ENCODE measurements at places on chromosomes 2 and 18. TPM values are rescaled to one million over a fixed set of nuclear protein-coding genes. Genes with fewer than 3 reads are reported as not detected.

The IFIH1 gene
- 10.3 TPM for total RNA-seq

The SAG gene
- total RNA-seq, result not detected

The SS18 gene
- total RNA-seq, result 56.9 TPM

The NOTO gene
- not detected for total RNA-seq

The MRPS9 gene
- total RNA-seq, result 21.2 TPM

The CYP27C1 gene
- 1.8 TPM for total RNA-seq

The RAPH1 gene
- total RNA-seq, result 27.7 TPM

The PLB1 gene
- total RNA-seq, result 1.6 TPM

The THSD7B gene
- total RNA-seq, result 0.88 TPM

The KCNG2 gene
- total RNA-seq, result 0.20 TPM

The TRIM43 gene
- not detected for total RNA-seq

The CYP20A1 gene
- total RNA-seq, result 11.8 TPM

The DNAJC5G gene
- not detected for total RNA-seq

The TCF7L1 gene
- 4.5 TPM for total RNA-seq

The TMEM37 gene
- 6.0 TPM for total RNA-seq

The CHRNG gene
- not detected for total RNA-seq

The DNPEP gene
- total RNA-seq, result 32.3 TPM

The AGFG1 gene
- total RNA-seq, result 62.4 TPM

The IL36RN gene
- total RNA-seq, result 64.1 TPM

The KIF1A gene
- total RNA-seq, result 0.12 TPM

The COL4A4 gene
- 0.24 TPM for total RNA-seq

The POTEI gene
- not detected for total RNA-seq

The SEPTIN10 gene
- total RNA-seq, result 72.6 TPM

The HJURP gene
- 9.4 TPM for total RNA-seq

The CPO gene
- total RNA-seq, result not detected

The ASIC4 gene
- not detected for total RNA-seq

The SLC25A52 gene
- total RNA-seq, result not detected

The RPRD1A gene
- 29.3 TPM for total RNA-seq
